Jurkat, Clone E6-1 (cell line): ENCODE measurements at places on chromosomes 5 and 9.

DNA sequence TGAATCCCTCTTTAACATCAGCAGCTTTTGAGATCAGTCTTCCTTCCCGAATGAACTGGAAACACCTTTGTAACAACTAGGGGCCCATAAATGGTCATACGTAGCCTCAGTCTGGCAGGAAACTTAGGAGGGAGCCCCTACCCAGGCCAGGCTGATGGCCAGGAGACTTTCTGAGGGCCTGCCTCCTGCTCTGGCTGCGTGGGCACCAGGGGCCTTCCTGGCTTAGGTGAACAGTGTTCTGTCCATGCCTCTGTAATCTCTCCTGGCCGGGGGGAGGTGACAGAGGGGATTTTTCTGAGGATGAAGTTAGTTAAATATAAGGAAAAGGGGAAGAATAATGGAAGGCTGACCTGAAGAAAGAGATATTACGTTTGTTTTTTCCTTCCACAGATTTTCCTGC is 843 bp upstream of the FSTL4 start:
- DNase-seq, result no peak

DNA sequence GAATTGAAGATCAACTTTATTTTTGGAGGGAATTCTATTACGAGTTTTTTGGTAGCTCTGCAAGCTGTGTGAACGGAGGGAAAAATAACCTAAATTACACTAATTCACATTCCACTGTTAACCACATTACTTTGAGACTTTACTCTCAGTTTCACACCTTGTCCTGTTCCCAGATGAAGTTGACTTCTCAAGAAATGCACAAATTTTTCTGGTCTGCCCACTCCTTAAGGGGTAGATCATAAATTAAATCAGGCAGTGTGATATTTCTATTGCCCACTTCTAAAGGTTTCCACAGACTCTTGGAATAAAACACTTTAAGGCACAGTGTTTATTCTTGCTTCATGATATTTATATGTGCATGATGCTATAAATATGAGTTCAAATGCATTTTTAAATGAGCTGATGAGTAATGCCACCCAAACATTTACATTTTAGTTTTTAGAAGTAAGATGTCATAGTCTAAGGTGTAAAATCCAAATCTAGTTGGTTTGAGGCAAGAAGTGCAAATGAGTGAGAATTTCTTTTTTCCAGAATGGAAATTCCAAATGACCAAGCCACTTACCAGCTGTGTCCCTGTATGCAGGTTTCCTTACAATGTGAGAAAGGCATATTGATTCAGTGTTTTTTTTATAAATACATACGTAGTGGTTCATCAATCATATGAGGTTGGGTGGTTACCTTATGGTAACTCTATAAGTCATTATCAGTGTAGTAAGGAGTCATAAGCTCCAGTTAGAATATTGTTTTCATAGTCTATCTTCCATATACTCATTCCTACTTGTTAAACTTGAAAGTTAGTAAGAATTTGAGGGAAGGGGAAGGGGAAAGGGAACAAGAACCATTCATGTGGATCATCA is 437.7 kb upstream of the MEF2C start:
- no peak for DNase-seq

DNA sequence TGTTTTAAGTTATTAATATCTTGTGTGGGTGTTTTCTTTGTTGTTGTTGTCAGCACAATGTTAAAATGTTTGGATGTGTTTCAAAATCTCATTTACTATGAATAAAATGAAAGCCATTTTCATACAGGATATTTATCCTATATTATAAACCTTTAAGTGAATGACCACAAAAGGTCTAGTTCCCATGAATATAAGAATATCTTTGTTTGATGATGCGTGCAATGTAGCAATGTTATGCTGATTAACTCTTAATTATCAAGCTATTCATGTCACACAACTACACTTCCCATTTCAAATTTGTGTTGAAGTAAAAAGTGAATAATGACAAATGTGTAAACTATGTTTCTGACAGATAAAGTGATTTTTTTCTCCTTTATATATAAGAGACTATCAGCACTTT is 59.8 kb downstream of the MEF2C start:
- DNase-seq, result no peak

GRCh38 chr9:20532584-20532983 is 89.7 kb downstream of the MLLT3 start:
- DNase-seq, result no peak

GRCh38 chr9:99868845-99869244 is 37.6 kb upstream of the STX17 start:
- no peak for DNase-seq

GRCh38 chr9:72951520-72952380 is 1.1 kb downstream of the ALDH1A1 start:
- DNase-seq, result no peak

GRCh38 chr9:107439991-107440456 is 49.5 kb downstream of the KLF4 start:
- DNase-seq, result no peak

DNA sequence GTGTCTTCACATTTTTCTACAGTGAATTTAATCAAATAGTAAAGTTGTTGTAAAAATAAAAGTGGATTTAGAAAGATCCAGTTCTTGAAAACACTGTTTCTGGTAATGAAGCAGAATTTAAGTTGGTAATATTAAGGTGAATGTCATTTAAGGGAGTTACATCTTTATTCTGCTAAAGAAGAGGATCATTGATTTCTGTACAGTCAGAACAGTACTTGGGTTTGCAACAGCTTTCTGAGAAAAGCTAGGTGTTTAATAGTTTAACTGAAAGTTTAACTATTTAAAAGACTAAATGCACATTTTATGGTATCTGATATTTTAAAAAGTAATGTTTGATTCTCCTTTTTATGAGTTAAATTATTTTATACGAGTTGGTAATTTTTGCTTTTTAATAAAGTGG is 60.4 kb downstream of the MTAP start:
- DNase-seq, result no peak

GRCh38 chr5:60297658-60298057 is 402.3 kb downstream of the DEPDC1B start:
- DNase-seq, result no peak
